ENCODE measurements at places on chromosomes 13 and 19.

GRCh38 chr13:20565115-20565736, 1.7 kb upstream of the IFT88 start:
- no peak for DNase-seq

DNA sequence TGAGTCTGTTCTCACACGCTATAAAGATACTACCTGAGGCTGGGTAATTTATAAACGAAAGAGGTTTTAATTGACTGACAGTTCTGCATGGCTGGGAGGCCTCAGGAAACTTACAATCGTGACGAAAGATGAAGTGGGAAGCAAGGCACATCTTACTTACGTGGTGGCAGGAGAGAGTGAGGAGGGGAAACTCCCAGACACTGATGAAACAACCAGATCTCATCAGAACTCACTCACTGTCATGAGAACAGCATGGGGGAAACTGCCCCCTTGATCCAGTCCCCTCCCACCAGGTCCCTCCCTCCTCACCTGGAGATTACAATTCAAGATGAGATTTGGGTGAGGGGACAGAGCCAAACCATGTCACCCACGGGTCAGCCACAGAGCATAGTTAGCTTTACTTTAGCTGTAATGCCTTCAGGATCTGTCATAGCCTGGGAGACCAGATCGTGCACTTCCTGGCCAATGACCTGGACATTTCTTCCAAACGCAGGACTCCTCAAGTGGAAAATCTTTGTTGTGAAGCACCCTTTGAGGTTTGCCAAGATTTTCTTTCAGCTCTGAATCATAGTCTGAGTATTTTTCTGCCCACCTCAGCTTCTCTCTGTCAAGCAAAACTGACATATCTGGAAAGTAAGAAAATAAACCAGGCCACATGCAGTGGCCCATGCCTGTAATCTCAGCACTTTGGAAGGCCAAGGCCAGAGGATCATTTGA, 25.2 kb upstream of the HIF3A start:
- no peak for DNase-seq

DNA sequence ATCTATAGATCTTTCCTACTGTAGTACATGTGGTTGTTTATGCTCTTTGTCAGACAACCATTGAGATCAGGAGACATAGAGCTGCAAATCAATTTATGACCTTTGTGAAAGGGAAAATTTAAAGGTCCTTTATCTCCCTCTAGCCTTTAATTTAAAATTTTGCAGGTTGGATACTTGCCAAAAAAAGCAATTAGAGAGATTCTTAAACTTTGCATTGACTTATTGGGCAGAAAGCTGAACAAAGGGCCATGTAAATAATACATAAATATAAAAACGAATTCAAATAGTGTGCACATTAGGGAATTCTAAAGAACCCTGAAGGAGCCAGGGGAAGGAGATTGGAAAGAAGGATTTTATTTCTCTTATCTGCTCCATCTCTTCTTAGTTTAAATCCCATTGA, 22.0 kb upstream of the RB1 start:
- DNase-seq, result no peak

- no peak for DNase-seq
Observed at GRCh38 chr19:16587833-16588823, 15.9 kb upstream of the SLC35E1 start.

DNA sequence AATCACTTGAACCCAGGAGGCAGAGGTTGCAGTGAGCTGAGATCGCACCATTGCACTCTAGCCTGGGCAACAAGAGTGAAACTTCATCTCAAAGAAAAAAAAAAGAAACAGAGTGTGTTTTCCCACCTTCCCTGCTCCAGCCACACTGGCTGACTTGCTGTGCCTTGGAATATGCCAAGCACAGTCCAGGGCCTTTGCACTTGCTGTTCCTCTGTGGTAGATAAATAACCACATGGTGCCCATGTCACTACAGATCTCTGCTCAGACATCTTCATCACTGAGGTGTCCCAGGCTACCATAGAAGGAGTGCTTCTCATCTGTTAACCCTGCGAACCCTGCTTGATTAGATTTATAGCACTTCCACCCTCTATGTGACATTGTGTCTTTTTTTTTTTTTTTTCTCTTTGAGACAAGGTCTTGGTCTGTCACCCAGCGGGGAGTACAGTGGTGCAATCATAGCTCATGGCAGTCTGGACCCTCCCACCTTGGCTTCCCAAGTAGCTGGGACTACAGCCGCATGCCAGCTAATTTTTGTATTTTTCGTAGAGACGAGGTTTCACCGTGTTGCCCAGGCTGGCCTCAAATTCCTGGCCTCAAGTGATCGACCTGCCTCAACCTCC, 10.4 kb downstream of the SMARCA4 start:
- no peak for DNase-seq

- no peak for DNase-seq
Observed at GRCh38 chr13:68597641-68598040, 1367.5 kb upstream of the PCDH9 start.

DNA sequence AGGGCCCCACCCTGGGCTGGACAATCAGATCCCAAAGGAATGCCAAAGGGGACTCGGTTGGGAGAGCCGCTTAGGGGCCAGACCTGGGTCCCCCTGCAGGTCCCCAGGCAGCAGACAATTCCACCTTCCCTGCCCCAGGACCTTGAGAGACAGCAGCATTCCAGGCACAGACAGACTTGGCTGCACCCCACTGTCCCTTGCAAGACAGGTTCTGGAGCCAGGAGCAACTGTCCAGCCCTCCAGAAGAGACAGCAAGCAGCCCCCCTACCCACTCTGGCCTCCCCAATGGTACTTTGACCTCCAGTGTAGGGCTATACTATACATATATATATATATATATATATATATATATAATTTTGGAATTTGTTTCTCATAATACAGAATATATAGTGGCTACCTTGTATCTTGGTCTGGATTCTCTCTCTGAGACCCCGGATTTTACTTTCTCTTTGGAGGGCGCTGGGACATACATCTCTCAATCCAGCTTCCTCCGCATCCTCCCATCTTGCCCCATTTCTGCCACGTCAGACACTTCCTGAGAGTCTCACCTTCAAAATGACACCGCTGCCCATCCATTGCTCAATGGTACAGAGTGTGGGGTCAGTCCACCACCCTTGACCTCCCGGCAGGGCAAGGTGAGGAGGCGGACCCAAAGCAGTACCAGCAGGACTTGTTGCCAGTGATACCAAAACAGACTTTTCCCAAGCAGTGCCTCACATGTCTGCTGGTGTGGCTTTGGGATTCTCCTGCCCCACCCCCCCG, 12.7 kb downstream of the SMIM24 start:
- no peak for DNase-seq

DNA sequence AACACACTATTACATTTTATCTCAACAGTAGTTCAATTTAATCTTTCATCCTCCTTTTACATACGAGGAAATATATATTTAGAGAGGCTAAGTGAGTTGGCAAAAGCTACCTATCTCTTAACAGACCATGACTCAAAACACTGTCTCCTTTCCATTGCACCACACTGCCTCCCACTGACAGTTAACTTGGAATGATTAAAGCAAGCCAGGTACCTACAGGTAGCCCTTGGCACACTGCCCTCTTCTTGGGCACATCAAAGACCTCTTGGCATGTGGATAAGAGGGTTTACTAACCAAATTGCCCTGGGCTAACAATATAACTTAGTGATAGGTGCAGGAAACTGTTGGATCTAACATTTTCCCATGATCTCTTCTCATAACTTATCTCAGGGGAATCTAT, 1.8 kb downstream of the ABHD13 start:
- no peak for DNase-seq
